Activated CD4-positive, alpha-beta T cell treated with anti-CD3 and anti-CD28 coated beads, Interleukin-2, amount 10 ng/mL, durations not matched to agents 7 days and 5 days (primary cell): ENCODE measurements at places on chromosomes 12 and 14. TPM values are rescaled to one million over a fixed set of nuclear protein-coding genes. Genes with fewer than 3 reads are reported as not detected.

DNAJC22 gene
- total RNA-seq = not detected

AGAP2 gene
- total RNA-seq = 73.3 TPM

INHBC gene
- not detected for total RNA-seq

FSCB gene
- total RNA-seq = not detected

RNASE7 gene
- total RNA-seq = not detected

EML5 gene
- 2.6 TPM for total RNA-seq

STX2 gene
- total RNA-seq = 23.2 TPM

GRCh38 chr12:114835031-114835430, 151.1 kb upstream of the TBX3 start:
- DNase-seq = no peak

DNA sequence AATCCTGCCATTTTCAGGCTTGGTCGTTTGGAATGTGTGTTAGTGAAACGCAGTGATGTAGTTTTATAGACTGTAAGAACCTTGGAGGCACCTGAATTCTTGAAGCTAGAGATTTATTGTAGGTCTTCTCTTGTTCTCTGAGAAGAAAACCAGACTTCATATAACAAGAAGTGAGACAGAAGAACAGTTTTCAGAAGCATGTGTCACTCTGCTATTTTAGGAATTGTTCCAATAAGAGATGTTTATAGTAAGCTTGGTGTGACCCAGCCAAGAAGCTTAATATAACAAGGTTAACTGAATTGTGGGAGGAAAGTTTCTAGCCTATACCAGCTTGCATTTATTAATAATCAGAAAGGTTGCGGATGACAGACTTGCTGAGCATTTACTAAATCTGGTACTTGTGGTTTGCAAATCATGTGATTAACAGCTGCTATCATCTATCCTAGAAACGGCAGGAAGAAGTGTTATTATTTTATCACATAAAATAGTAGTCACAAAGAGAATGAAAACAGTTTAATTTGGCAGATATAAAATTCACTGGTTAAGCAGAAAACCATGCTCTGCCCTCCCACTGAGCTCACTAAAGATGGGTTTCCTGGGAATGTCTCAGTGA, 49.2 kb upstream of the BCAT1 start:
- DNase-seq = no peak

- no peak for DNase-seq
Measured at GRCh38 chr12:53234271-53234914, 2.4 kb upstream of the RARG start.

- no peak for DNase-seq
Measured at GRCh38 chr12:15987696-15988095, 76.6 kb downstream of the DERA start.

- no peak for DNase-seq
Measured at GRCh38 chr12:80353254-80353653, 90.8 kb upstream of the PTPRQ start.

DNA sequence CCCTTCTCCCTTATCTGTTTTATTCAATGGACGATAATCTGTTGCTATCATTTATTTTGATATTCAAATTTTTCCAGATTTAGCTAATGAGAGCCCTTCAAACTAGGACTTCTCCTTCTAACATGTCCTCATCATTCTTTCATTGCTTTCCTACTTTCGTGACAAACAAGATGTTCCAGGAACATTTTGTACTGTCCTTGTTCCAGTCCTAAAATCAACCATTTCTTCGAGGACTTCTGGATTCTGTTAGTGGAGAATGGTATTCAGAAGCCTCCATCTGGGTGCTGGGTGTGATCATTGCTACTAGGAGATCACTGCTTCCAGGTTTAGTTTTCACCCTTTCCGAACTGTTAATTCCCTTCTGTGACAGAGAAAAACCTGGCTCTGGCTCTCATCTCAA, 29.5 kb upstream of the FBXO34 start:
- no peak for DNase-seq

DNA sequence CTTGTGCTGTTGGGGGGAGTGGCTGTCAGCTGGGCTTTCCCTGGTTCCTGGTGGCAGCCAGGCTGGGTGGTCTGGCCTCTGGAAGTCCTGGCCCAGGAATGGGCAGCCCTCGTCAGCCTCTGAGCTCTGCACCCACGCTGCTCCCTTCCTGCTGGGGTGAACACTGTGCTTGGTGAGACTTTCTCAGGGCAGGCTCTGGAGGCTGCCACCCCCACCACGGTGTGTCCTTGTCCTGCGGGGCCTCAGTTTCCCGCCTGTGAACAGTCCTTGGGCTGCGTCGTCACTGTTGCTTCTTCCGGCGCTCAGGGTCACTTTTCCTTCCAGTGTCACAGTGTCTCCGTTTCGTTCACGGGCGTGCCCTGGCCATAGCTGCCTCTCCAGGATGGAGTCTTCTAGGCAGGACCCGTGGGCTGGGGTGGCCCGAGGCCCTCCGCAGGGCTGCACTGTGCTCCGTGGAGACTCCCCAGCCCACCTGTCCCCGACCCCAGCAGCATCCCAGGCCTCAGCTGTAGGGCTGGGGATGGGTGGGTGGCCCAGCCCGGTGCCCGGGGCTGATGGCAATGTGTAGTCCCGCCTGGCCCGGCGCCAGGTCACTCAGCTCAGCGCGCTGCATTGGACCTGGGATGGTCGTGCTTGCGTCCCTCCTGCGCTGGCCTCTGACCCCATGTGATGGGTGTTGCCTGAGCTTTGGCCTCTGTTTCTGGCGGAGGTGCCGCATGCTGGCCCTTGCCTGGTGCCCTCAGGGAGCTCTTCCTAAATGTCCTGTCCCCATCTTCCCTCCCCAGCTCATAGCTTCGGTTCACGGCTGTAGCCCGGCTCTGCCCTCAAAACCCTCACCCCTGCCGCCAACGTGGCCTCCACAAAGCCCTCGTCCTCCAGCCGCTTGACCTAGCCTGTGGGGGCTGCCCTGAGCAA, 6.8 kb downstream of the KIF26A start:
- DNase-seq = no peak

DNA sequence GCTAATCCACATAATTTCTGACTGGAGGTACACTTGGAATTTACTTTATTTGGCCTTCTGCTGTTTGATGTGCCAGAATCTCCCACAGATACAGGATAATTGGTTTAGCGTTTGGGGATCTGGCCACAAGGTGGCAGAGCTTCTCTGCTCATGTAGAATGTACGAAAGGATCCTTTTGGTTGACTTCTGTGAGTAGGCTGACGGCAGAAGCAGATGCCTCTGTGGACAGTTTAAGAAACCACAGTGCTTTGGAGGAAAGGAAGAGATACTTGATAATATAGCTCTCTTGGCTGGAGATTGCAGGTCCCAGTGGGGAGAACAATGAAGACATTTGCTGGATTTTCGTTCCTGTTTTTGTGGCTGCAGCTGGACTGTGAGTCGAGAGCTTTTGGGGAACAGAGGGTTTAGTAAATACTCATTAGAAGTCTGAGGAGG, 75.3 kb upstream of the OR4E1 start:
- peak; percentile 67 for DNase-seq

GRCh38 chr12:4444031-4444430, 1.6 kb downstream of the FGF6 start:
- DNase-seq = no peak

DNA sequence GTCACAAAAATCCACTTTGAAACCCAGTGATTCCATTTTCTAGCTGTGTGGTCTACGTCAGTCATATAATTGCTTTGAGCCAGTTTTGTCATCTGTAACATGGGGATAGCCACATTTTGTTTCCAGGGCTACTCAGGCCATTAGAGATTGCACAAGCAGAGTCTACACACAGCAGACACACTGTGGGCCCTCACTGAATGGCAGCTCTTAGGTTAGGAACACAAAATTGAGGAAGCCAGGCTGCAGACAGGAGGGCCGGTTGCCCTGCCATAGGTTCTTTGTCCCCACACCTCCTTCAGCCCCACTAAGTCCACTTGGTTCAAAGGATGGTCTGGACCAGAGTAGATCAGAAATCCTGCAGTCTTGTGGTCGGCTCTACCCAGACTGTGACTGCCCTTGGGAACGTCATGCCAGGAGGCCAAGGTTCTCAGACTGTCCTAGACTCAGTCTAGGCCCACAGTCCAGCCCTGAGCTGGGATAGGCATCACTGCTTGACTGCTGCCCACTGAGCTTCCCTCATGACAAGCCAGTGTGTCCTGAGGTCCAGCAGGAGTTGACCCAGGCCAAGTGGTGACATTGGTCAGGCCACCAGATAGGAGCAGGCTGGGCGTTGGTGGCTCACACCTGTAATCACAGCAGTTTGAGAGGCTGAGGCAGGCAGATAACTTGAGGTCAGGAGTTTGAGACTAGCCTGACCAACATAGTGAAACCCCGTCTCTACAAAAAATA, 3.8 kb upstream of the MYH7 start:
- DNase-seq = no peak

GRCh38 chr12:57549909-57550640, at the start of gene KIF5A:
Gene KIF5A (plus strand): TSS chr12:57550044. CDS start chr12:57550272, 228 bp downstream.
- peak; percentile 60 for DNase-seq
